ENCODE measurements at places on chromosomes 7 and 10.

DNA sequence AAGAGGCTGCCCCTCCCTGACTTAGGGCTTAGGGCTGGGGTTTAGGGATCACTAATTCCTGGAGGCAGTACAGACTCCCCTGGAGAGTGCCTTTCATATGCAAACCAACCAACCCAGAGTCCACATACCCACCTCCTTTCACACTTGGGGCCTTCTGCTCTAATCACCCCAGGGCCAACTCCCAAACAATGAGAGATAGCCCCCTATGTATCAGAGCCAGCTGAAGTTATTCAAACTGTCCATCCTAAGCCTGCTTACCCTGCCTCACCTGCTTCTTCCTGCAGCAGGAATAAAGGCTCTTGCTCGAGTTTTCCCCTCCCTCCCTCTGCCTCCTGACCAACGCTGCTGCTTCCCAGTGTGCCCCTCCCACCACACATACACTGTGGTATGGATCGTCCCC lies 51.8 kb upstream of the SLC35G1 start:
- no peak for DNase-seq

DNA sequence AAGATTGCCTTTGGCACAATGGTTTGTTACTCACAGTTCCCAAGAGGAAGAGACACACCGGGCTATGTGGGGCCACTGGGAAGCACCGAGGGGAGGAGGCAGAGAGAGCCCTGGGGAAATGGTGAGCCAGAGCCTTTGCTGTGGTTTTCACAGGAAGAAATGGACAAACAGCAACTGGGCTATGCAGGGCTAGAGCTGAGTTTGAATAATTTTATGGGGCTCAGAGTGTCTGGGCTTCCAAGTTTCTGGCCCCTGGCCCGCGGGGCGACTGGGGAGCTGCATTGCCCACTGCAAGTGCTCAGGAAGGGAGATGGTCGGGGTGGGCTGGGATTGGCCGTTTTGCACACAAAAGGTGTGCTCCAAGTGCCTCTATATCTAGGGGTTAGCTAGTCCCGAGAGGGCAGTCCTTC lies 92.6 kb downstream of the CHST15 start:
- DNase-seq, result no peak

DNA sequence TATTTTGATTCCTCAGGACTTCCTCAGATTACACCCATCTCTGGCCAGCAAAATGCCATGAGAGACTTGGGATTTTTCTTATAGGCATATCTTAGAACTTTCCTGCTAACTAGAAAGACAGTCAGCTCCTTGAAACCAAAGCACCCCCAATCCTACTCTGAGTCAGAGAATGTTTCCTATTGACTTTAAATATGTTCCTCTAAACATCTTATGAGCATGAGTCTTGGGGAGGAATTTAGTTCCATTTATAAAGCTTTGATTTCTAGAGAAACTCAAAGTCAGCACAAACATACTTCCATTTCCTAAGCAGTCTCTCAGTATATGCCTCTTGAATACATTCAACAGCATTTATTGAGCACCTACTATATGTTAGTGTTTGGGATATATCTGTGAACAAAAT lies 128.5 kb downstream of the INHBA start:
- peak; percentile 15 for DNase-seq

DNA sequence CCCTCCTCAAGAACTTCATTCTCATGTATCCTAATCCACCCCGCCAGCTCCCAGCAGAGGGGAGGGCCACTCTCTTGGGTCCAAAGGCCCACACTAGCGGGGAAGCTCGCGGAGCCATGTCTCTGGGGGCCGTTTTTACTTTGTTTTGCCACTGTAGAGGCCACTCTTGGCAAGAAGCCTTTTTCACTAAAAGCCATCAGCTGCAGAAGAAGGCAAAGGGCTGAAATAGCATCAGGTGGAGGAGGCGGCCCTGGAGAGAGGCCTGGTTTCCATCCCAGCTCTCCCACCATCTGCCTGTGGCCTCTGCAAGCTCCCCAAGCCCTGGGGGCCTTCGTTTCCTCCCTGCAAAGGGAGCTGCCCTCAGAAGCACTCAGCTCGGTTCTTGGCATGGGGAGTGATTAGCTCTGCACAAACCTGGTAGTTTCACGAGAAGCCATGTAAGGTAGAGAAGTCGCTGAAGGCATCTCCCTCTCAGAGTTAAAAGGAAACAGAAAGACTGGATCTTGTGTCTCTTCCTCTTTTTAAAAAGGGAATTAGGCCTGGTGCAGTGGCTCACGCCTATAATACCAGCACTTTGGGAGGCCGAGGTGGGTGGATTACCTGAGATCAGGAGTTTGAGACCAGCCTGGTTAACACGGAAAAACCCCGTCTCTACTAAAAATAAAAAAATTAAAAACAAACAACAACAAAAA lies 70.3 kb downstream of the PARP12 start:
- DNase-seq, result no peak

DNA sequence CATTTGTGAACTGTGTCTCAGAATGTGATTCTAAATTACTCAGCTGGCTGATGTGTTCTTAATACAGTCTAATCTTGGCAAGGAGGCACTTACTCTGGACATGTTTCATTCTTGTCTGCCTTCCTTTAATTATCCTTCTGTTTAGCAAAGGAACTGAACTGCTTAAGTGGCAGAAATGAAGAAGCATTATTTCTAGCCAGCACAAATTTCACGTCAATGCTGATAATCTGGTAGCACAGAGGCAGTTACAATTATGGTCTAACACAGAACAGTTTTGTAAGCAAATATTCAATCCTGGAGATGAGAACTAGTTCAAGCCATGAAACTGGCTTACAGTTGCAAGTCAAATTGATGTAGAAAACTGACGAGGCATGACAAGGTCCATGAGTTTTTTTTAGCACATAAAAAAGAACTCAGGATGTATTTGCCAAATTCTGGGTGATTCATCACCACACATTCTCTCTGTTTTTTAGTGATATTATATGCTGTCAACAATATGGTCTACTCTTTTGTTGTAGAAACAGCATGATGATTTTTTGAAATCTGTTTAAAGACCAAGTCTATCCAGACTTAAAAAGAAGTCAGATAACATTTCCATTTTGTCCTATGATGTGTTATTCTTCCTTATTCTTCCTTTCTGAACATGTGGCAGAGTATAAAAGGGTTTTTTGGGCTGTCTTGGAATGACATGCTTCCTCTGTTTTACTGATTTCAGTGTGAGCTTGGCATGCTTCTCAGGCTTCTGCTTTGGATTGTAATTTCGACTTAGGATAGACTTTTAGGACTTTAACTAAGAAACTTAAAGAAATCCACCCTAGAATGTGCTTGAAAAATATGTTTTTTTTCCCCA lies 154.8 kb downstream of the DNAJB9 start:
- peak; percentile 3 for DNase-seq

- DNase-seq, result no peak
These were observed 6.2 kb upstream of the DMBT1 start for GRCh38 chr10:122554131-122555036.

GRCh38 chr10:125123476-125124114 lies 36.8 kb downstream of the CTBP2 start:
- peak; percentile 95 for DNase-seq

DNA sequence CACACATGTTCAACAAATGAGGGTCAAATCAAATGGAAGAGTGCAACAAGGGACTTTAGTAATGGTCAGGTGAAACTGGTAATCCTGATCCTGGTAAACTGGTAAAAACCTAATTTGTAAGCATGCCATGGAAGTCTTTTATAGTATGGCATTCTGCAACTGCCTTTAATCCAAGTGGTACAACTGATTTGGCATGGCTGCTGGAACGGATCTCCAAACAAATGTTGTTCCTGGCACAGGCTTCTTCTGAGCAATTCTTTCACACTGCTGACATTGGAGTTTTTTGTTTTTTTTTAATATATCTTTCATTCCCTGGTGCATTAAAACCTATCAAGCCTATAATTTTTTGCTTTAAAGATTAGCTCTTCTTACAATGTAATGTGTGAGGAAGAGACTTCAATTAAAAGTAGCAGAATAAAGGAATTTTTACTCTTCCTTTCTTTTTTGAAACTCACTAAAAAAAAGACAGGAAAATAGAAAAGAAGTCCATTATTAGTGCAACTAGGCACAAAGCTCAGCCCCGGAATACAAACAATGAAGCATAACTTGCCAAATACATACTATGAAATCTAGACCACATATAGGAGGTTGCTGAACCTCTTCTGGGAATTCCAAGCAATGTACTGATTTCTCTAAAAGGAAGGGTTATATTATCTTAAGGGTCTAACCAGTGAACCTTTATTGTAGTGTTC lies 79.3 kb upstream of the OIT3 start:
- DNase-seq, result peak; percentile 44

DNA sequence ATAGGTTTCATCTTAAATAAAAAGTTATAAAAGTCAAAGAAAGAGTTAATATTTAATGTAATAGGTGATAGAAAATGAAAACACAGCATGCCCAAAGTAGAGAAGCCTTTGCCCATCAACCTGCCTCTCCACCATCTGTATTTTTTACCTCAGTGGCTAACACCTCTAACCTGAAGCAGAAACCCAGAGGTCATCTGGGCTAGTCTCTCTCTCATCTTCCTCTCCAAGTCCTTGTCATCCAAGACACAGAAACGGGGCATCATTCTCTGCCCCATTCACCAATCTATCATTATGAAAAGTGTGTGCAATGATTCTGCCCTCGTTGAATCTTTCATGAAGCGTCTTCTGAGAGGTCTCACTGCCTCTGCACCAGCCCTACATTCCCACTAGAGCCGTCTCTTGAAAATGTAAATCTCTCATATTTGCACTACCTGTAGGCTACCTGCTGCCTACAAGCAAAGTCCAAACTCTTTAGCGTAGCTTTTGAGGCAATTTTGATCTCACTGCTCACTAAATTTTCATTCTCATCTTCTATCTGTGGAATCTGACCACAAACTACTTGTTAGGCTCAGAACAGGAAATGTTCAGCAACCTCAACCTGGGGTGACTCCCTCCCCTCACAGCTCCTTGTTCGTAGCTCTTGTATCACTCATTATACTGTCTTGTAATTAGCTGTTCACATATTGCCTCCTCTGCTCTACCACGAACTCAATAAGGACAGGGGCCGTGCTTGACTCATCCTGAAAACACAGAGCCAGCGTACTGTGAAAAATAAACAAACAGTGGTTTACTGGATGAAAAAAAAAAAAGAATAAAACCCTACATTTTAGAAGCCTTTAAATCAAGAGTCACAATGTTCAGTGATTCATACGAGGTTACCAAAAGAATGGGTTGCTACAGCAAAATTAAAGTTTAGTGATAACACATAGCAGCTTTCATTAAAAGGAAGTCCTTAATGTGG lies 83.1 kb downstream of the CTNNA3 start:
- peak; percentile 68 for DNase-seq

GRCh38 chr7:98698976-98699375 lies 81.9 kb downstream of the NPTX2 start:
- DNase-seq, result no peak

- no peak for DNase-seq
These were observed 308.4 kb downstream of the ZNF248 start for GRCh38 chr10:37549054-37549453.

- DNase-seq, result no peak
These were observed 44.2 kb downstream of the JMJD1C start for GRCh38 chr10:63421591-63421990.

GRCh38 chr10:124126983-124127385 lies 33.6 kb upstream of the CHST15 start:
- no peak for DNase-seq

All from astrocyte of the spinal cord (primary cell).